SHP77 (cell line): ENCODE measurements at places on chromosomes 5 and 9.

- no peak for DNase-seq
These were observed 487.1 kb upstream of the PIK3R1 start for GRCh38 chr5:67728326-67728890.

DNA sequence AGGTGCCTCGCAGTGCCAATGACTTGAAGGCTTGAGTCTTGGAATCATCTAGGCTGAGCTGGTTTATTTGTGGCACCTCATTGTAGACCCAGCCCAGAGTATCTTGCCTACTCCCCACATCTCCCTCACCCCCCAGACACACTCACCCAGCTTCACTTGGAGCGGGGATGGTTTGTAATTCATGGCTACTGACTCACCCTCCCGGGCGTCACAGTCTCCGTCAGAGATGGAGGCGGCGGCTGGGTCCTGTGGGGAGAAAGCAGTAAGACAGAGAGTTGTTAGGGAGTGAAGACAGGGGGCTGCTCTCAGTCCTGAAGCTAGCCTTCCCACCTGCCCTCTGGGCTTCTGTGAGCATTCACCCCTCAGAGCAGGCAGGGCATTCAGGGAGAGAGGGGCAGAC, 29.0 kb upstream of the MYORG start:
- no peak for DNase-seq

DNA sequence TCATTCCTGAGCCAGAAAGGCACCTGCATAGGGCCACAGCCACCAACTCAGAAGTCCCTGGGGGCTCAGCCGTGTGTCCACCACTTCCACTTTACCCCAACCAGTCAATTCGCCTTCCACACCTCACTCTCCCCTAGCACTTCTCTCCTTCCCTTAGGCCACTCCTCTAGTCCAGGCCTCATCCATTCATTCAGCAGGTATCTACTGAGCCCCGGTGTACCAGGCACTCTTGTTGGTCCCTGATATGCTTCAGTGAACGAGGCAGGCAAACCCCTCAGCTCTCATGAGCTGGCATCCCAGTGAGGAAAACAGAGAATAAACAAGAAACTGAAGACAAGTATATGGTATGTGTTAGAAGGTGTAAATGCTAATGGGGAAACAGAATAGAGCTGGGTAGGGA, 28.7 kb downstream of the NDUFA8 start:
- DNase-seq, result no peak

DNA sequence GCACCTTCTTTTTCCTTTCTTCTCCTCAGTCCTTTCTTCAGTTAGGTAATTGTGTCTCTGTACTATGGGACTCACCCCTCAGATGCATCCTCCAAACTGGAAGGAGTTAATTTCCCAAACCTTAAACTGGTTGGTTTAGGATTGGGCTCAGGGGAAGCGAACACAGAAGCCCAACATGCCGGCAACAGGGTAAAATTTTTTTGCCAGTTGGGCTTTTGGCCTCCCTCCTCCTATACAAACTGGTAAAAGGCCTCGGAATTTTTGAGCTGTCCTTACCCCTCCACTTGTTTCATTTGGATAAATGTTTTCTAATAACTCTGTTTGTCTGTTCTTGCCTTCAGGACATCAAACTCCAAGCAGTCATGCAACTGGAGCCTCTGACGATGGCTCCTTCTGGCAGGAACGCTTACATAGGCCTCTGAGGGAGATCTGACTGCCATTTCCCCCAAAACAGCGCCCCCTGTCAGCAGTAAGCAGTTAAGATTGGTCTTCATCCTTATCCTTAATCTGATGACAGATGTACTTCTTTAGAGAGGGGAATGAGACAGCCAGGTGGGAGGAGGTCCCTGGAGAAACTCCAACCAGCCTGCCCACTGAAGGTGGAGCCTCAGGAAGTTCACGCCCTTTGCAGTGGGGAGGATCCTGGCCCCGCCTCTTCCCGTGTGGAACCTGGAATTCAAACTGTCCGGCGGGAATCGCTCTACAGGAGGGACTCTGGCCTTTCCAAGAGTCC, 57.8 kb upstream of the SPINK5 start:
- DNase-seq, result peak; percentile 2

- DNase-seq, result no peak
These were observed 80.5 kb upstream of the JAK2 start for GRCh38 chr9:4904322-4905134.

DNA sequence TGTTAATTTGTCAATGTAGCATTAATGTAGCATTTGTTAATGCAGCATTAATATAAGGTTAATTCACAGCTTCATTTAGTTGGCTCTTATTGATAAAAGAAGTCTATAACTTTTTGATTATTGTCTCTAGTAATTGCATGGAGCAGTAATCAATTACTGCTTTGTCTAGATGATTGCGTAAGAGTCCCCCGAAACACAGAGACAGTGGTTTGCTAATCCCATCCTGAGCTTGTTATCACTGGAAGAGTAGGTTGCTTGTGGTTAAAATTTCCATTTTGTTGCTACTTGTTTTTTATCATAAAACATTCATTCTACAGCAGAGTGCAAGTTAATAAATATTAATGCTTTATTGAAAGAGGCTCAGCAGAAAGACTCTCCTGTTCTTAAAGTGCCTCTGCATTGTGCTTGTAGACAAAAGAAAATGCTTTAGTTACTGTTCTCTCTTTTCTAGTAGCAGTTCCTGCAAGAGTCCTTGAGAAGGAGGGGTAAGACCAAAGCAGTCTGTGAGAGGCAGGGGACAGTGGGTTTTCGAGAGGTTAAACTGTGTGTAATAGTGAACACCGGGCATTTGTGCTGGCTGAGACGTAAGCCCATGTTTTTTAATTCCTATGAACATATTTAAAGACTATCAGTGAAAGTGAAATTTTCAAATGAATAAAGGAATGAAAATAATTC, 291.7 kb downstream of the TRPM3 start:
- DNase-seq, result no peak

DNA sequence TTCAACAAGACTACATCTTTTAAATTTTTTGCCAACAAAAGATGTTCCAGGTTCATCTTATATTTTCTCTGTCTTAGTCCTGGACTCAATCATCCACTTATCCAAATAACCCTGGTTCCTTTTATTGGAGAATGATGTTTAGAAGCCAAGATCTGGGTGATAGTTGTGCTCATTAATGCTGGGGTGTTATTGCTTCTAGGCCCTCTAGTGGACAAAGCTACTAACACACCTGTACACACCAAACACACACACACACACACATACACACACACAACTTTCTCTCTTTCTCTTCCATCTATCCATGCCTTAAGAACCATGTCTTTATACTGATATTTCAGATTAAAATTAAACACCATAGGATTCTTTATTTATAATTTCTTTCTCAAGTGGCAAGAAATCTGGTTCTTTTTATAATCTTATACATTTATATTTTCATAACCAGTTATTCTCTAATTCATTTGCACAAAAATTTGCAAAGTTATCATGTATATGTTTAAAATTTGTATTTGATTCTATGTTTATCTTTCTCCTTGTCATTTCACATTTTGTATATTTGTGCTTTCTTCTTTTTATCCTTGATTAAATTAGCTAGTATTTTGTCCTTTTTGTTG, 179.1 kb upstream of the SMIM23 start:
- no peak for DNase-seq

GRCh38 chr5:141508798-141509611, 20.1 kb downstream of the PCDHGC5 start:
- peak; percentile 40 for DNase-seq

DNA sequence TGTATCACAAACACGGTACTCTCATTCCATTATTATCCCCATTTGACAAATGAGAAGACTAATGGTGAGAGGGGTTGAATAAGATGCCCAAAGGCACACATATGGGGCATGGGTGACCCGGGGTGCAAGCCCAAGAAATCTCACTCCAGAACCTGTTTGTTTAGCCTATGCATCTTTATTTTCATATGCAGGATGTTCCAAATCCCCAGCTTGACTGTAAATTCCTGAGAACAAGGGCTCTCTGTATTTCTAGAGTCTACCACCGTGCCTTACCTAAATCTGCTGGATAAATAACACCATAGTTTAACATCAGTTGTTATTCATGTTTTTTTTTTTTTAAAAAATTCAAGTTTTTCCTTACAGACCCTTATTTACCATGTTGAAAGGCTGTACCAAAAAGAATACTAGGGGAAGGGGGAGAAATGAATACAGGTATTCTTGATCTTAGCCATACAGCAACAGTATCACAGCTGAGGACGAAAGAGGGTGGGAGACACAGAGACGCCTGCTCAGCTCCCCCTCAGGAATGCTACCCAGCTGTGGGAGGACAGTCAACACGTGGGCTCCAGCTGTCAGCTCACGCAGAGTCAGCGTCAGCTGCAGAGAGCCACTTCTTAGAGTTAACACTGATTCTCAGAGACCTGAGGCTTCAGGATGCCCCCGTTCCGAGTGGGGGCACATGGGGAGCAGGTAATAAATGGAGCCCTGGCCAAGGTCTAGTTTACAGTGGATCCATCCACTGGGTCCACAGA, 86.6 kb downstream of the MED27 start:
- DNase-seq, result no peak

GRCh38 chr5:176870110-176870591, 29.0 kb downstream of the HK3 start:
- peak; percentile 68 for DNase-seq

DNA sequence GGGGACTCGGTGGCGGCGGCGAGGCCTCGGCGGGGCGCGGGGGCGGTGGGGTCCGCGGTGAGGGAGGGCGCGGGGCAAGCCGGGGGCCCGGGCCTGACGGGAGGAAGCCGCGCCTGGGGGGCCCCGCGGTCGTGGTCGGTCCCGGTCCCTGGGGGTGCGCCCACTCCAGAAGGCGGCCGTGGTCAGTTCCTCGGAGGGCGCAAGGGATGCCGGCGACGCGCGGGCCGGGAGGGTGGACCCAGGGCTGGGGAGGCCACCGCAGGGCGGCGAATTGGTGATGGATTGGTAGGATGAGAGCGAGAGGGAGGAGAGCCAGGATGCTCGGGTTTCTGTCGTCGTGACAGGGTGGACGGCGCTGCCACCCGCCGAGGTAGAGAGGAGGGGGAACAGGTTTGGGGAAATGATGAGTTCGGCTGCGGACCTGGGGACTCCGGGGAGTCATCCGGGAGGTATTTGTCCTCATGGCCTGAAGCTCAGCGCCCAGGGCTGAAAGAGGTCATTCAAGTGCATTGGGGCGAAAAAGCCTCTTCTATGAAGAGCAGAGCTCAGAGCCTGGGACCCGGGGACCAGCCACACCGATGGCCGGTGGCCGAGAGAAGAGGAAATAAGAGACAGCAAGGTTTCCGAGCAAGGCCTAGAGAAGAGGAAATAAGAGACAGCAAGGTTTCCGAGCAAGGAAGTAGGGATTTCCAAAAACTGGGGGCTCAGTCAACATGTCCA, 557 bp downstream of the GNG10 start:
- DNase-seq, result peak; percentile 48

DNA sequence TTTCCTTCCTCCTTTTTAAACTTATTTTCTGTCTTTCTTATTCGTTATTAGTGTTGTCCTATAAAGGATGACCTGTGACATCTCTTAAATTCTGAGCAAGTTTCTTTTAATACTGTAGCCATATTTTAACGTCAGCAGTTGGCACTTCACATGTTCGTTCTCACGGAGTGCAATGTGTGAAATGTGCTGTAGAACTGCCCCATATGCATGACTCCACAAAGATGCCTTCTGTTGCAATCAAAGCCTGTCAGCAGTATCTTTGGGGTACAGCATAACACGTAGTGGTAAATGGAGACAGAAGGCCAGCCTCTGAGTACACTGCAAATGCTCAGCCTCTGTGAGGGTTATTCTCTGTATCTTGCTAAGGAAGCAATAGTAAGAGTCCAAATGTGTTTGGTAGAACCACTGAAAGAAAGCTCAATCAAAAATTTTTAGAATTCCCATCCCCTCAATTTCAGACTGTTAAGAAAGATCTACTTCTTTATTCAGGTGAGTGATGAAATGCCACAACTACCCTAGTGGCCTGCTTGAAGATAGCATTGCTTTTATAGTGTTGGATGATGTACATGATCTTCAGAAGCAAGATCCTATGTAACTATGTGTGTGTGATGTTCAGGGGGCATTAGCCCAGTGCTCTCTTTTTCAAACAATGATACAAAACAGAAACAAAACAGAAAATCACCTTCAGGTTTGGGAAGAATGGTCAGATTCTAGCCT, 277.7 kb downstream of the TMEM167A start:
- no peak for DNase-seq

- no peak for DNase-seq
These were observed 64.9 kb downstream of the RALGPS1 start for GRCh38 chr9:126979461-126979860.

- DNase-seq, result no peak
These were observed 29.1 kb downstream of the ANKDD1B start for GRCh38 chr5:75640395-75640794.

DNA sequence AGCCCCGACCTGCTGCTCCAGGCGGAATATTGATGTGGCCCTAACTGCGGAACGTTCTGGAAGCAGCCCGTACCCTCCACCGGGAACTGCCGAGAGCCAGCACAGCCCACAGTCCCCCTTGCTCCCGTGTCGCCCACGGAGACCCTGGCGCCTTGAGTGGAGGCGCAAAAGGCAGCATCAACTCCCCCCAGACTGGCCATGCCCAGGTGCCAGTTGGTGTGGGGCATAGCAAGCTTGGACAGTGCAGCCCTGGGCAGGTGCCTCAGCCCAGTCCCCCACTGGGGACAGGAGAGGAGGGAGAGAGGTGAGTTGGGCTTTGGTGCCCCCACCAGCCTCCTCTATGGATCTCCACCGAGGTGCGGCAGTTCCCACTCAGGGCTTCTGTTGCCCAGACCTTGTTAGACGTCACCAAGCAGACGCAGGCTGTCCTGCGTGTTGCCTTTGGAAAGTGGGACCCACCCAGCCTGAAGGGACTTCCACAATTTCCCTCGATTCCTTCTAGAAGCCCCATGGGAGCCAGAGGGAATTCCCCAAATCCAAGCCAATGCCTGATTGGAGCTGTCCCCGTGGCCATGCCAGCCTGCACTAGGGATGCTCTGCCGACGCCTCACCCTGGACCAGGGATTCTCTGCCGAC, 19.8 kb upstream of the NRARP start:
- no peak for DNase-seq

DNA sequence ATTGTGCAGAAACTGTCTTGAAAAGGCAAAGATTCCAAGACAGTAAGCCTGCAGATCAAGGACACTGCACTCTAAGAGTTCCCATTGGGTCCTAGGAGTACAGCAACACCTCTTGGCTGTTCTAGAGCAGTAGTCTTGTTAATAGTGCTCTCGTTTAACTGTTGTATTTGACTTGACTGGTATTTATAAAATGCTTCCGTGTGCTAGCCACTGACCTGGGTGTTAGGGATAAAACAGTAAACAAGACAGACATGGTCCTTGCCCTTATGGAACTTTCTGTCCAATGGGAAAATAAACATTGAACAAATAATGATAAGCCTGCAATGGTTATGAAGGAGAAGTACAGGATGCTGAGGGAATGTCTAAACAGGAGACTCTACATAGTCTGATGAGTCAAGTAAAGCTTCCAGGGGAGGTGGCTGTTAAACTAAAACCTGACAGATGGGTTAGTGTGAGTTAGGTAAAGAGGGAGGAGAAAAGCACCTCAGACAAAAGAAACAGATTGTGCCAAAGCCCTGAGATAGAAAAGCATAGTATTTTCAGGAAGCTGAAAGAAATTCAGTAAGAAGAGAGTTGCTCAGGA, 33.3 kb downstream of the TDRD7 start:
- DNase-seq, result no peak

DNA sequence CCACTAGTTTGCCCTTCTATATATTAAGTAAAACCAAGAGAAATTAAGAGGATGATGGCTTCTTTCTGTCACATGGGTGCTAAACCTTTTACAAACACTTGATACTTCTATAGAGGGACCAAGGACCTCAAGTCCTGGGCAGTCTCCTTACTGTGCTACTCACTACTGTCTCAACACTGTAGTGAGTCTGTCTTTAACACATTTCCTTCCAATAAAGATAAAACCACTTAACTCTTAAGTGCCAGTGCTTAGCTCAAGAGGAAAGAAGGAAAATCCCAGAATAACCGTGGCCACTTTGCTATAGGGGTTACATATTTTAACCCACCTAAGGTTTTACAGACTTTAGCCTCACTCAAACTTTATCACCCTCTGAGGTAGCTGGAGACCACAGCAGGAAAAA, 4.4 kb upstream of the GRPEL2 start:
- no peak for DNase-seq
